ENCODE measurements at places on chromosomes 6 and 20. TPM values are rescaled to one million over a fixed set of nuclear protein-coding genes. Genes with fewer than 3 reads are reported as not detected.

The ADGRG6 gene
- 1.6 TPM for total RNA-seq

DNA sequence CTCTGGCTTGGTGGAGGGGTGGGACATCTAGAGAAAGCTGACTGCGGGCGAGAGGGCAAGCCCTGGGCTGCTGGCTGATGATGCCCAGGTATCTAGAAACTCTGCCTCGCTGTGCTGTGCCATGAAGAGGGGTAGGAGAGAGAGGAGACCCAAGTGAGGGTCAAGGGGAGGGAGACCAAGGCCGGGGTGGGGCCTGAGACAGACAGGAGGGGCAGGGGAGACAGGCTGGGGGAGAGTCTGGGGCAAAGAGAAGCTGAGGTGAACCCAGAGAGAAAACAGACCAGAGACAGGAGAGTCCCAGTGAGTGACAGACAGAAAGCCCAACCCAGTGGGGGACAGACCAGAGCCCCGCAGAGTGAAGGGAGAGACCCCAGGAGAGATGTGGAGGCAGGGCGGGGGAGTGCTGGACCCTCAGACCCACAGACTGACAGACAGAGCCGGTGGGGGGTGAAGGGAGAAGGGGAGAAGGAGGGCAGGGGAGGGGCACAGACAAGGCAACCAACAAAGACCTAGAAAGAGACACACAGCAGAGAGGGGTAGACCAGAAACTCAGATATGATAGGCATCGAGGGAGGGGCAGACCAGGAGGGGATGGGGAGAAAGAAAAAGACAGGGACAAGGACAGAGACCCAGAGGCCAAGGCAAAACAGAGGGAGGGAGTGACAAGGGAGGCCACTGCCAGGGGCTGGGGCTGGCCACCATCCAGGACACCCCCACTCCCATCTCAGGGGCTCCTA is 5.9 kb downstream of the TEAD3 start:
- no peak for DNase-seq

DNA sequence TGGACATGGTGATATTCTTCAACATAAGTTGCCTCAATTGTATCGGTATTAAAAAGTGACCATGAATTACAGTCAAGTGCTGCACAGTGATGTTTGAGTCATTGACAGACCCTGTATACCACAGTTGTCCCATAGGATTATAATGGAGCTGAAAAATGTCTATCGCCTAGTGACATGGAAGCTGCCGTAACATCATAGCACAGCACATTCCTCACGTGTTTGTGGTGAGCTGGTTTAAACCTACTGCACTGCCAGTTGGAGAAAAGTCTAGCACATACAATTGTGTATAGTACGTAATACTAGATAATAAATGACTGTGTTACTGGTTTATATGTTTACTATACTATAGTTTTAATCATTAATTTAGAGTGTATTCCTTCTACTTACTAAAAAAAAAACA is 150.2 kb downstream of the CDH26 start:
- DNase-seq: no peak

DNA sequence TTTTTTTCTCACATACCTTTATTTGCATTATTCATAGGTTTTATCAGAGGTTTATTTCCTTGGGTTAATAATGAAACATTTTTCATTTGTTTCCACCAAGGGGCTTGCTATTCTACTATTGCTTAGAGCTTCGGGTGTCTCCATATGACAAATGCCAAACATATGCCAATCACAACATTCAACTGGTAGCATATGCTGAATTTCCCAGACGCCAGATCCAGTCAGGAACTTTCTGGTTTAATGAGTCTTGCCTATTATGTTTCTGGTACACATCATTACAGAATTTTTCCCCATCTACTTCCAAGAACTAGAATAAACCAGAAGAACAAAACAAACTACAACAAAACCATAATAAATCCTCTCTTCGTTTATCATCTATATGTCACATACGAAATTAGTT is 180.7 kb downstream of the PRKN start:
- no peak for DNase-seq

The GRIK2 gene
- total RNA-seq: 0.38 TPM

GRCh38 chr6:141925001-141925400 is 207.7 kb upstream of the GJE1 start:
- DNase-seq: peak; percentile 30

Data from GM23248 (cell line).